Stimulated activated CD8-positive, alpha-beta memory T cell treated with anti-CD3 and anti-CD28 coated beads, Interleukin-2, amount 100 ng/mL, for 1 hour (primary cell): ENCODE measurements at places on chromosomes 16 and 17.

- no peak for DNase-seq
Measured at GRCh38 chr17:37507111-37507510, 17.4 kb downstream of the DUSP14 start.

DNA sequence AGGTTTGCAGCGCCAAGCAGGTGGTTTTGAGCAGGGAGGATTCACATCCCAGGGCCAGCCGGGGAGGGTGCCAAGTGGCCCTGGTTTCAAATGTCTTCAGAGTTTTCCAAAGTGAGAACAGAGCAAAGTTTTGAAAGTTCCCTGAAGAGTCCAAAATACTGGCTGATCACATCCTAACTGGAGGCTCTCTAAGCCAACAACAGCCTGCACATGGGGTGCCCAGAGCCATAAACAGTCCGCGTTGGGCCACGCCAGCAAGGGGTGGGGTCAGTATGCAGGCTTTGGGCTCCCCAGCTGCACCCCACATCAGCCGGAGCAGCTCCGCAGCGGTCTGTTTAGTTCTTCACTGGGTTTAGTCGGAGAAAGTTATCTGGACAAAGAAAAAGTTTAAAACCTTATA lies 150.9 kb downstream of the C16orf95 start:
- DNase-seq: no peak

GRCh38 chr16:75868636-75869632 lies 142.6 kb upstream of the CPHXL start:
- no peak for DNase-seq

DNA sequence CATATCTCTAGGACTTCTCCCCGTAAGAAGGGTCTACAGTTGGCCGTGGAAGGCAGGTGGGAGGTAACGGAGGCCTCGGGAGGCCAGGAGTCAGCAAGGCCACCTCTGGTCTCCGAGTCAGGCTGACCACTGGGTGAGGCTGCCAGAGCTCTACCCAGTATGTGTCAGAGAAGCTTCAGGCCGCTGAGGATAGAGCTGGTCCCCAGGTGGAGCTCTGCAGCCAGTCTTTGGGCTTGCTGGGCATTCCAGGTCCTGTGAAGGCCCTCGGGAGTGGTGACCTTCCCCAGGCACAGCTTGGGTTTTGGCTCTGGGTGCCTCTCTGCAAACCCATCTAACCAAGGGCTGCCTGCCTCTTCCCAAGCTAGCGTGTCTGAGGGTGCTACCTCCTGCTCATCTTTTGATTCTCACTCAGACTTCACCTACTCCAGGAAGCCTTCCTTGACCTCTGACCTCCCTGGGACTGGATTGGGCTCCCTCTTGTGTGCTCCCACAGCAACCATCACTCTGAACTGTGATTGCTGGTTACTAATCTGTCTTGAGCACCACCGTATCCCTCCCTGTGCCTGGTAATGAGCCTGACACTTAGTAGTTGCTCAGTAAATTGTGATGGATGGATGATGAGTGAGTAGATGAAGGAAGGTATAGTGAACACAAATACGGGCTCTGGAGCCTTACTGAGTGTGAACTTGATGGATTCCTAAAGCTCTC lies 22.3 kb downstream of the RHBDL3 start:
- no peak for DNase-seq

- no peak for DNase-seq
Measured at GRCh38 chr16:52634104-52634503, 87.2 kb upstream of the TOX3 start.

DNA sequence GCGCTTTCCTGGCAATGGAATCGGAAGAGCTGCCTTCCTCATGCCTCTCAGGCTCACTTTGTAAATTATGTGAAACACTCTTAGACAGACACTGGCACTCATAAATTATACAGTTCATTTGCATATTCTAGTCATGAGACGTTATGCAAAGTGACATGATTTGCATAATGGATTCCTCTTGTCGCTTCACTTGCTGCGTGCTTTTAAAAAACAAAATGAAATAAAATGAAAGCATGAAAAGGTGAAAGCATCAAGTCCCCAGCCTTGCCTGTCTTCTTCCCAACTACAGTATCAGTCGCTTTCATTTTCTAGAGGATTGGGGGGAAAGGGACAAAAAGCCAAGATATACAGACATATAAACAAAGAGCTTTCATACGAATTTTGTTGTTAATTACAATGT lies 252.8 kb upstream of the PMFBP1 start:
- no peak for DNase-seq

- DNase-seq: no peak
Measured at GRCh38 chr16:10616419-10616755, 36.0 kb upstream of the EMP2 start.

- DNase-seq: no peak
Measured at GRCh38 chr17:81154961-81155360, 10.3 kb upstream of the PVALEF start.
